ENCODE measurements at places on chromosomes 13 and 19.

DNA sequence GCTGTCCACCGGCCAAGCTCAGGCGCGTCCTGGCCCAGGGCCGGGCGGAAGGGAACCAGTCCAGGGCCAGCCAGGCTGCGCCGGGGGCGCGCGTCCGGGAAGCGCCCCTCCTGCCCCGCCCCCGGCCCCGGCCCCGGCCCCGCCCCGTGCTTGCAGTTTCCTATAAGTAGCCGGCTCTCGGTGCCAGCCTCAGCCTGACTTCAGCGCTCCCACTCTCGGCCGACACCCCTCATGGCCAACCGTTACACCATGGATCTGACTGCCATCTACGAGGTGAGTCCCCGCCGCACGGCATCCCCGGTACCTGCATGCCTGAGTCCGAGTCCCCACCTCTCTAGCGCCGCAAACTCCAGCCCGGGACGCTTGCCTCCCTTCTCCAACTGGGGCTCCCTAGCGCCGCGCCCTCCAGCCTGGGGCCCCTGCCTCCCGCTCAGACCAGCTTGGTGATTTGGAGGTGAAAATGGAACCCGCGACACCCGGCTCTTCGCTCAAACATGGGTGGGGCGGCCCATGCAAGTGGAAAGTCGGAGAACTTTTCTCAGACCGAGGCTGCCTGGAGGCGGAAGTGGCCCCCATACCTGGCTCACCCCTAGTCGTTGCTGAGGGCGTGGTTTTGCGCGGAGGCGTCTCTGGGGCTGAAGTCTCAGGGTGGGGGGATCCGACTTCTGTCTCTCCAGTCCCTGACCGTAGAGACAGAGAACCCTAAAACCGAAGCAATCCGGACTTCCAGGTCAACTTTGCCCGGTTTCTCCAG lies at the start of gene ZFP36:
TSS of gene ZFP36 (plus strand) at position 192 of the 754 bp plus-strand sequence. CDS start at position 250, 58 bp downstream.
- DNase-seq: peak; percentile 94

GRCh38 chr13:112704308-112705145 lies 14.7 kb downstream of the ATP11A start:
- DNase-seq: no peak

- no peak for DNase-seq
Observed at GRCh38 chr13:81872581-81872980, 1531.7 kb upstream of the SPRY2 start.

- DNase-seq: no peak
Observed at GRCh38 chr13:36217456-36217855, 3.1 kb upstream of the SOHLH2 start.

DNA sequence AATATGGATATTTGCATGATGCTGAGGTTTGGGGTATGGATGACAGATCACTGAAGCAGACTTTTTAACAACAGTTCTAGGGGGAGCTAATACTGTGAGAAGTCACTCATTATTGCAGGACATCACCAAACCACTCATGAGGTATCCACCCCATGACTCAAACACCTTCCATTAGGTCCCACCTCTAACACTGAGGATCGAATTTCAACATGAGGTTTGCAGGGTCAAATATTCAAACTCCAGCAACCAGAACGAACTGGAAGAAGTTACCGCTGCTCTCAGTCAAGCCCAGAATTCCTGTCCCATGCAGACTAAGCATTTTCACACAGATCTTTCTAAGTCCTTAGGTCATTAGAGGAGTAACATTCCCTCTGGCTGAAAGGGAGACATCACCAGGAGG lies 758.9 kb downstream of the UQCRFS1 start:
- DNase-seq: no peak

Measured in activated CD4-positive, alpha-beta T cell treated with anti-CD3 and anti-CD28 coated beads for 1 hour (primary cell).